CD4-positive, alpha-beta T cell treated with Interleukin-15 for 1 hour (primary cell): ENCODE measurements at places on chromosomes 4 and X.

- no peak for DNase-seq
These were observed 48.7 kb upstream of the CRMP1 start for GRCh38 chr4:5941601-5942000.

DNA sequence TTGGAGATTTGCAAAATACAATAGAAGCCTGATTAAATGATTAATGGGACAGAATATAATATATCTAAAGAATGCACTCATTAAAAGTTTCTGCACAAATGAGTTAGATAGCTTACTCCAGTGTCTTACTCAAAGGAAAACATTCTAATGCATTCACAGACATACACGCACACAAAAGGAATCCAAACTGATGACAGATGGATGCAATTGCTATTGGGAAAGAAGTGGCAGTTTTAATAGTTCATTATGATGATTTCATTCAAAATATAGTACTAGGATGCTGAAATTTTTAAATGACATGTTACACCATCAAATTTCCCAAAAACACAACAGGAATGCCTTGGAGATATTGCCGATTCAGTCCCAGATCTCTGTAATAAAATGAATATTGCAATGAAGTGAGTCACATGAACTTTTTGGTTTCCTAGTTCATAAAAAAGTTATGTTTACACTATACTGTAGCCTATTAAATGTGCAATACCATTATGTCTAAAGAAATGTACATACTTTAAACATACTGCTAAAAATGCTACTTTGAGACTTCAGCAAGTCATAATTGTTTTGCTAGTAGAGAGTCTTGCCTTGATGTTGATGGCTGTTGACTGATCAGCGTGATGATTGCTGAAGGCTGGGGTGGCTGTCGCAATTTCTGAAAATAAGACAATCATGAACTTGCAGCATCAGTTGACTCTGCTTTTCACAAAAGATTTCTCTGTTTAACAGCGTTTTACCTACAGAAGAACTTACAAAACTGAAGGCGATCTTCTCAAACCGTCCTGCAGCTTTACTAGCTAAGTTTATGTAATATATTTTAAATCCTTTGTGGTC is 45.6 kb downstream of the BBS12 start:
- no peak for DNase-seq

- no peak for DNase-seq
These were observed 4.7 kb downstream of the NEUROG2 start for GRCh38 chr4:112511093-112511802.

DNA sequence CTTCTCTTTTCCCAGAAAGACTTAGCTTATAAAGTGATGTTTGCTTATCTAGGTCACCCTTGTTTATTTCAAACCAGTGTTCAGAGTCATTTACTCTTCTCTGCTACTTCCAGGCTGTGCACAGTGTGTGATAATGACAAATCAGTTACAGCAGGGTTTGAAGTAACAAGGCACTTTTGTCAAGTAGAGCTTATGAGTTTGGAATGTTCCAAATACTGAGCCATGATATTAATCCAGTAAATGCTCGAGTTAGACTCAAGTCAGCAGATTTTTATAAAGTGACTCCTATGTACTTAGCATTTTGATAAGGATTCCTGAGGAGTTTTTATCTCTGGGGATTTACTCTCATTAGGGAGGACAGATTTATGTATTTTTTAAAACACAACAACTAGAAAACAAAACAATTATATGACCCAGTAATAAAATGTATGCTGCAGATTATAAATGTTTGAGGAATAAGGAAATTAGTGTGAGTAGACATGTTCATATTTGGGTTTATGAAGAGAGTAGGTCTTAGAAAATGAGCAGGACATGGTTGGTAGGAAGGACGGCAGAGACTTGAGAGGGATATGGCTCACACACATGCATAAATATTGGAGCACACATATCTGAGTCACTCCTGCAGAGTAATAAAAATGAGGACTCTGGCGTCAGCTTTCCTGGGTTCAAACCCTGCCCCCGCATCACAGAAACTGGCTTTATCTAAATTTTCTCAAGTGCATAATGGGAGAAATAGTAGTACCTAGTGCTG is 271.2 kb downstream of the FBXO8 start:
- no peak for DNase-seq

GRCh38 chr4:10403633-10404445 is 53.4 kb downstream of the ZNF518B start:
- DNase-seq = no peak

- no peak for DNase-seq
These were observed 376.4 kb downstream of the KCTD8 start for GRCh38 chr4:44071959-44072955.

DNA sequence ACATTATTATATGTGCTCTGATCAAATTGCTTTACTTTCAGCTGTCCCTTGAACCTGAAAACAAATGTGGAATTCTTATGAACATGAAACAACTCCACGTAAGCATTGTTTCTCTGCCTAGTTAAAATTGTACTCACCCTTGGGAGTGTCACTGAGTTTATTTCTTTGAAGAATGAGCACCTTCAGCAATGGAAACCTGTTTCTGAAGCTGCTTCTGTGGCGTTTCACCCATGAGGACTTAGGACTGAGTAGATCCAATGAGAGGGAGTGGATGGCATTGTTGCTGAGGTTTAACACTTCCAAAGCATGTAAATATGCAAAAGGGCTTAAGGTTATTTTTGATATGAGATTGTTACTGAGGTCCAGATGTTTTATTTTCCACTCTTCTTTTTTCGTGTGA is 3.2 kb downstream of the LRRC66 start:
- DNase-seq = no peak

- no peak for DNase-seq
These were observed 153.6 kb downstream of the AFAP1 start for GRCh38 chr4:7786040-7786439.

DNA sequence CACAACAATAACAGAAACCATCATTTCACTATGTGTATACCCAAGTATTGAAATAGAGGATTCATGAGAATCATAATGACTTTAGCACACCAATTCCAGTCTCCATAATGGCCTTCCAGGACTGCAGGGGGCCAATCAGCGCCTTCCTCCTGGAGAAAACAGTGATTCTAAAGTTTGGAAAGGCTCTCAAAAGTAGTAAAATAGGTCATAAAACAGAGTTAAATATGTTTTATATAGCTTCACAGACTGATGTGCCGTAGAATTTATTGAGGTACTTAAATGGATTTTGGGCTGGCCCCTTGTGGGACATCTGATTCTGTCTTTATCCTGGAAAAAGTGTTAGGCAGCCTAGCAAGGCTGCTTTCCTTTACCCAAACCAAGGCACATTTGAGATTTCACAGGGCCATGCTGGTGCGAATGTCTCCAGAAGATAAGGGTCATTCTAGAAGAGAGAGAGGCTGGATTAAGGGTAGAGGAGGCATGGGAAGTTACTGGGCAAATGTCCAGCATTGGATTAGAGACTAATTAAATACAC is 543.9 kb downstream of the GALNTL6 start:
- DNase-seq = no peak

DNA sequence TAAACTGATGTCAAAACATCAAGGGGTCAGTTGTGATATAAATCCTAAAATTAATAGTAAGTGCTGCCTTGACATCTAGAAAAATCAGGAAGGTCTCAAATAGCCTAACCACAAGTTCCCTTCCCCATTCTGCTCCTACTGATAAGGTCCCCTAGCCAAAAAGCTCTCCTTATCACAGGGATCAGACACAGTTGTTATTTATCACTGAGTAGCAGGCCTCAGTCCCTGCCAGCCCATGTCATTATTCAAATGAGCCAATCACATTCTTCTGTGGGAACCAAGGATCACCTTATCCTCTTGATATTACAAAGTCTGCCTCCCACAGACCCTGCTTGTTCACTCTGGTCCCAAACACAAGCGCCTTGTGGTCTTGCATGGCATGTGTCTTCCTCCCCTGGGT is 23.3 kb upstream of the TMEM255A start:
- DNase-seq = no peak

DNA sequence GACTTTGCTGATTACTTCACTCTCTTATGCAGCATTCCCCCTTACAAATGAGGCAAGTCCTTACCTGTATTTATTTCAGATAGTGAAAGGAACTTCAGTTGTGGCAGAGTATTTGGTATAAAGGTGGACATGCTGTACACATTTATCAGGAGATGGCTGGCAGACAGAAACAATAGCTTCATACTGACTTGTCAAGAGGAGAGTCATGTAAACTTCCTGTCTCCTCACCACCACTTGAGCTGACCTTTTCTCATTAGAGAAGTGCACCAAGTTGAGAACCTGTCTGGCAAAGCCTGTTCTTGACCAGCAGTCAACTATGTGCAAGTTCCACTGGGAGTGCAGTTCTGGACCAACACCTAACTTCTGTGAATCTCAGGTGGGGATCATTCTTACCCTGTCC is 80.8 kb downstream of the LARP1B start:
- no peak for DNase-seq

DNA sequence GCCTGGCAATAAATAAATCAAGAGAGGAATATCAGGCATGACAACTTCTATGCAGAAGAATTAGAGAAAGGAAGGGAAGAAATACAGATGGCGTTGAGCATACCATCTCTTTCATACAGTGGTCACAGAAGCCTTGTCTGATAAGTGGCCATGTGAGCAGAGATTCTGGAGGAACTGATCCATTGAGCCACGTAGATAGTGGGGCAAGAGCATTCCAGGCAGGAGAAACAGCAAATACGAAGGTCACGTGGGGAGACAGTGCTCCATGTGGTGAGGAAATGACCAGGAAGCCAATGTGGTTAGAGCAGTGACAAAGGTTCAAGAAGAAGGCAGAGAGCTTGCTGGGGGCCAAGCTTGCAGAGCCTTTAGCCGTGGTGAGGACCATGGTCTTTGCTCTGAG is 226.7 kb upstream of the NOCT start:
- no peak for DNase-seq

DNA sequence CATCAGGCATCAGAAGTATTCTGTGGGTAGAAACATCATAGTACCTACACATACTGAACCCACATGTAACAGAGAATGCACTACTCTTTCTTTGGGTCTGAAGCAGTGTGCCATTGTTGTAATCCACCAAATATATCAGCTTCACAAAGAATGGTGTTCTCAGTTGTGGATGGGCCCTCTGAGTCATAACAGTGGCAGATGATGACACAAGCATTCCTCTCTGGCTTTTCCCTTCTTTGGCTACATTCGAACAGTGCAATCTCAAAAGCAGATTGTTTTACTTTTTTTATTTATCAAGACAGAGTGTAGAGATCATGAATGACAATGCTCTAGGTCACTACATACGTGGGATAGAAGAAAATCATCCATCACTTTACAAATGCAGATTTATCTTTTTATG is 247.2 kb upstream of the EPHA5 start:
- no peak for DNase-seq

- DNase-seq = no peak
These were observed 37.4 kb upstream of the SPON2 start for GRCh38 chr4:1209821-1210220.
